Stimulated activated CD4-positive, alpha-beta T cell treated with anti-CD3 and anti-CD28 coated beads, Interleukin-12 subunit alpha, Interleukin-12 subunit beta, amount 100 ng/mL, for 24 hours (primary cell): ENCODE measurements at places on chromosomes 6 and 20.

DNA sequence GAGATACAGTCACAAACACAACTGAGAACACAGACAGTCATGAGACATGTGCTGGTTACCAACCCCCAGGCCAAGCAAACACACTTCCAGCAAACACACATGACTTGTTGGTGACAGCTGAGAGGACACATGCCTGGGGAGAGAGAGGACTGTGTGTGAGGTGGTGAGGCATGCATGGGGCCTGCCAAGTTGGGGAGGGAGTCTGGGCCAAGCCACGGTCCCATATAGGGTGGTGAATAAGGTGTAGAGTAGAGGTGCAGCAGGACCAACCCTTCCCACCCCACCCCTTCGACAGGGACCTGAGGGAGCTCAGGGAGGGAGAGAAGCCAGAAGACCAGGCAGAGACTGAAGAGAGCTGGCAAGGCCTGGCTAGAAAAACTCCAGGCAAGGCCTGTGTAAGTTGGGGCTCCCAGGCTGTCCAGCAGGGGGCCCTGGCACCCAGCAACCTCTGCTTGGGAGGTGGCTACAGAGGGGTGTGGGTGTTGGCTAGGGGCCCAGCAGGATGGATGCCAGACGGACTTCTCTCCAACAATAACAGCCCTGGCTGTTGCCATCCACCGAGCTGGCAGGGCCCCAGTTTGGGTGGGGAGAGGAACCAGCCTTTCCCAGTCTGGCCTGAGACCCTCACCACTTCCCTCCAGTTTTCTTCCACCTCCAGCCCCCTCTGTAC, 2.0 kb upstream of the SLC29A1 start:
- peak; percentile 71 for DNase-seq

DNA sequence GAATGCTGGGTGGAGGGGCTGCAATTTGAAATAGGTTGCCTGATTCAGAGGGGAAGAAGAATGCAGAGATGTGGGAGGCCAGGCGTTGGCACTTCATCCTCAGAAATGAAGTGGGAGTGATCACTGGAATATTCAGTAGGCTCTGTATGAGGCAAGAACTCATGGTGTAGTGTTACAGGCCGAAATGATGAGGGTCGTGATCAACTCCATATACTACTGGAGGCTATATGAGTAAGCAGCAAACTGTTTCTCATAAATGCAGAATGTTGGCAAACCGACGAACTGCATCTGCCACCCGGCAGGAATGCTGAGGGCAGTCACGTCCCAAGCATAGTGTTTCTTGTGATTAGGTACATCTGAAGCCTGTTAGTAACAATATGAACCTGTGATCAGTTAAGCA, 12.7 kb downstream of the KCNS1 start:
- no peak for DNase-seq

DNA sequence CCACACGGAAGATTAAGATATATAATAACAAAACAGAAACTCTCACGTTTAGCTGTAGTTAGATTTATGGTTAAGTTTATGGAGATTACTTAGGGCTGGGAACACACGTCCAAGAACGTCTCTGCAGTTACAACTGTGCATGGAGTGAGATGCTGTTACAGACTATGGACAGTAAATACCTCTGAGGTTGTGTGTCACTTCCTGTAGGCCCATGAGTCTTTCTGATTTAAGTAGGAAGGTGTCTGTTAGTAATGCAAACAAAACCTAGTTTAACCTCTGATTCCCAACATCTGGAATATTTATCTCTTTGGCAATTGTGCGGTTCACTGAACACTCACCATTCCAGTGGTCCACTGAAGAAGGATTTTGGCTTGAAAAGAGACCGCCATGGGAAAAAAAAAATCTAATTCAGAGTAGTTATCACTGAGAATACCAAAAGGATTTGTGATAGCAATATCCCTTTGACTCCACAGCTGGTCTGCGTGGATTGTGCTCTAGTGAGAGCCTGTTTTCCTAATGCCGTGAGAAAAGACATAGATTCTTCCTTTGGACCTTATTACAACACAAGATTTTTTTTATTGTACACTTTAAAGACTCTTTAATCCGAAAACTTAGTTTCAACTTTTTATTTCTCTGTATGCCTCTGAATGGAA, 478.2 kb upstream of the CITED2 start:
- no peak for DNase-seq

GRCh38 chr6:288866-289265, 3.4 kb upstream of the DUSP22 start:
- DNase-seq, result no peak

DNA sequence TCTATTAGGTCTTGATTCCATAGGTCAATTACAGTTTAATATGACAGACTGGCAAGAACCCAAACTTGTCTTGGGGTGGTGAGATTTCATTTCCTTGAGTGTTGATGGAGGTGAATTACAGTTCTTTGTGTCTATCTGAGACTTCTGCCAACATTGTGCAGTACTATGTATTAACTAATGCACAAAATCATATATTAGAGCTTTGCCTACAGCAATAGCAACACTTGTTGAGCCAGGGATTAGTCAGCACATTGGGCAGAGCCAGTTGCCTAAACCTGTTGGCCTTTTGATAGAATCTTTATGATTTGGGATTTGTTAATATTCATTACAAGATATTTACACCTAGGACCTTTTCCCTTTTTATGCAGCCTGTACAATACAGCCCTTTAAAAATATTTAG, 135.3 kb upstream of the CENPW start:
- DNase-seq, result no peak

DNA sequence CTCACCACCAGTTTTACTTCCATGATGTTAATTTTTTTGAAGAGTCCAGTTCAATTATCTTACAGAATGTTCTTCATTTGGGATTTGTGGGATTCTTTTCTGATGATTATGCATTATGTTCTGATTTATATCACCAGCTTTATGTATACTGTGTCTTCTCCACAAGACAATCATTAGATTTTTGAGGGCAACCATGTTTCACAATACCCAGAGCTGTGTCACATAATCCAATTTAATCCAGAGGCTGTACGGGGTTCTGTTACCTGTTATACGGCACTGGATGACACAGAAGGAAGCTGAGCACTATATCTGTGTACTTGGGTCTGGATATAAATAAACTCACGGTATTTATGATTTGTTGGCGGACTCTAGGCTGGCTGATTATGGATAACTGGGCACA, 41.6 kb upstream of the RPN2 start:
- no peak for DNase-seq
